ENCODE measurements at places on chromosomes 4 and X.
A peak's percentile ranks its signal among the peaks of the same experiment; 100 is the strongest.

DNA sequence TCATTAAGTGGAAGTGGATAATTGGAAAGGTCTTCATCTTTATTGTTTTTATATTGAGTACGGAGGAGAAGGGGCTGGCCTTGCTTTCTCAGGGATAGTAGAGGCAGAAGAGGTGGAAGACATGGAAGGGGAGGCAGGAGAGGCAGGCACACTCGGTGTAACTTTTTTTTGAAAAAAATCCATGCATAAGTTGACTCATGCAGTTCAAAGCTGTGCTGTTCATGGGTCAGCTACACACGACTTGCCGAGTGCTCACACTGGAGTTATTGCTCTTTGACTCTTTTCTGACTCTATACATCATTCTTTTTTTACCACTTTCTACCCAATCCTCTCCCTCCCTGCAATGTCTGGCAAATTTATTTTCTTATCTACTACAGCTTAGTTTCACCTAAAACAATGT lies 158.3 kb upstream of the AADAT start:
- no peak for DNase-seq

GRCh38 chrX:13000301-13000811 lies 25.4 kb downstream of the TMSB4X start:
- DNase-seq: no peak

- no peak for DNase-seq
These were observed 3.2 kb upstream of the XKRX start for GRCh38 chrX:100931925-100932285.

DNA sequence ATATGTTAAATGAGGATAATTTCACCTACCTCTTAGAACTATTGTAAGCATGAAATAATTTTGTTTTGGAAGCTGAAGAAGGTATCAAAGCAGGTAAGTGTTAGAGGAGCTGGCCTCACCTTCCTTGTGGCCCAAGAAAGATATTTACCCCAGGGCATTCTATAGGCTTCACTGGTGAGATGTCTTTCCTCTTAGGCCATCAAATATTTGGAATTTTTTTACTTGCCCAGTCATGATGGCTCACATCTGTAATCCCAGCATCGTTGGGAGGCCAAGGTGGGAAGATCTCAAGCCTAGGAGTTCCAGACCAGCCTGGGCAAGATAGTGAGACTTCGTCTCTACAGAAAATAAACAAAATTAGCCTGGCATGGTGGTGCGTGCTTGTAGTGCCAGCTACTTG lies 6.1 kb upstream of the SMS start:
- DNase-seq: no peak

GRCh38 chrX:19555683-19556082 lies 40.4 kb upstream of the MAP3K15 start:
- DNase-seq: no peak

DNA sequence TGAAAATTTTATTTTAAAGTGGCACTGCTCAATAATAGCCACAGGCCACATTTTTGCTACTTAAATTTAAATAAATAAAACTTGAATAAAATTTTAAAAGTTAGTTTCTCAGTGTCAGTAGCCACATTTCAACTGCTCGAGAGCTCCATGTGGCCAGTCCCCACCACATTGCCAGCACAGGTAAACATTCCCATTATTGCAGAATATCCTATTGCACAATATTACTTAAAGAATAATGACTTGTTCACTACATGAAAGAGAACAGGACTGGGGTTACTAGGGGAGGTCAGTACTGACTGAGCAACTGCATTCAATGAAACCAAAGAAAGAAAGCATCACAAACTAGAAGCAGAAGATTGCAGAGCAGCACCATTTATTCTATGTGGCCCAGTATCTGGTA lies 2201.6 kb upstream of the TENM3 start:
- DNase-seq: no peak

- DNase-seq: peak; percentile 51
These were observed 49.5 kb downstream of the STX18 start for GRCh38 chr4:4492161-4492847.

DNA sequence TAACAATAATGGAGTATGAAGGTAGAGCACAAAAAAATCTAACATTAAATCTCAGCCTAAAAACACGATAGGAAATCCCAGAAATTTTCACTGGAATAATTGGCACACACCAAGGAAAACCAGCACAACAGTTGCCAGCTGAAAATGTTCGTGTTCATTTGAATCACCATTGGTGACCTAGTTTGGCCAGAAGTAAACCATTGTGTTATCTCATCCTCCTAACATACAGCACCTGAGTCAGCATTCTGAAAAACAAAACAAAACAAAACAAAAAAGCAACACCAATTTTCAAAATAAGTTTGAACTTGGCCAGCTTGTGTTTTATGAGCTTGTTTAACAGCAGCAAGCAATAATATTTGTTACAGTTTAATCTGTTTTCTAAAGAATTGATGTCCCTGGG lies 41.1 kb downstream of the UCHL1 start:
- no peak for DNase-seq

DNA sequence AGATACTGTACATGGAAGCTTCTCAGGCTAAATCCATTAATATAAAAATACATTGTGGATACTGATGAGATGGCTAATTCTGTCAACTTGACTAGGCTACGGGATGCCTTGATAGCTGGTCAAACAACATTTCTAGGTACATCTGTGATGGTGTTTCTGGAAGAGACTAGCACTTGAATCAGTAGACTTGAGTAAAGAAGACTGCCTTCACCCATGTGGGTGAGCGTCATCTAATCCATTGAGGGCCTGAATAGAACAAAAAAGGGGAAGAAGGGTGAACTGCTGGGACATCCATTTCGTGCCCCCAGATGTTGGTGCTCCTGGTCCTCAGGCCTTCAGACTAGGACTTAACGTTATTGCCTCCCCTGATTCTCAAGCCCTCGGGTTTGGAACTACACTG lies 3.7 kb upstream of the SRP72 start:
- no peak for DNase-seq

DNA sequence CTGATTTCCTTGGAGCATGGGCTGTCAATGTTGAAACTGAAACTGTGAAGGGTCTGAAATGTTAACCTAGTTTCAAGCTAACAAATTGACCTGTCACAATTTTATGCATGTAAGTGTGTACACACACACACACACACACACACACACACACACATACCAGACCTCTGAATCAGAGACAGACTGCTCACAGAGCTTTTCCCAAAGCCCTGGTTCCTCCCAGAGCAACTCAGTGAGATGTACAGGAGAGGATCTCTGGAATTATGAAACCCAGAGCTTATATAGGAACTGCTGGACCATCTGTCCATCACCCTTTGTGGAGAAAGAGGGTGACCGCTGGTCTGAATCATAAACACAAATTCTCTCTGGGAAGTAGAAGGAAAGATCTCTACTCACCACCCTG lies 228.1 kb upstream of the PRPS2 start:
- DNase-seq: no peak

DNA sequence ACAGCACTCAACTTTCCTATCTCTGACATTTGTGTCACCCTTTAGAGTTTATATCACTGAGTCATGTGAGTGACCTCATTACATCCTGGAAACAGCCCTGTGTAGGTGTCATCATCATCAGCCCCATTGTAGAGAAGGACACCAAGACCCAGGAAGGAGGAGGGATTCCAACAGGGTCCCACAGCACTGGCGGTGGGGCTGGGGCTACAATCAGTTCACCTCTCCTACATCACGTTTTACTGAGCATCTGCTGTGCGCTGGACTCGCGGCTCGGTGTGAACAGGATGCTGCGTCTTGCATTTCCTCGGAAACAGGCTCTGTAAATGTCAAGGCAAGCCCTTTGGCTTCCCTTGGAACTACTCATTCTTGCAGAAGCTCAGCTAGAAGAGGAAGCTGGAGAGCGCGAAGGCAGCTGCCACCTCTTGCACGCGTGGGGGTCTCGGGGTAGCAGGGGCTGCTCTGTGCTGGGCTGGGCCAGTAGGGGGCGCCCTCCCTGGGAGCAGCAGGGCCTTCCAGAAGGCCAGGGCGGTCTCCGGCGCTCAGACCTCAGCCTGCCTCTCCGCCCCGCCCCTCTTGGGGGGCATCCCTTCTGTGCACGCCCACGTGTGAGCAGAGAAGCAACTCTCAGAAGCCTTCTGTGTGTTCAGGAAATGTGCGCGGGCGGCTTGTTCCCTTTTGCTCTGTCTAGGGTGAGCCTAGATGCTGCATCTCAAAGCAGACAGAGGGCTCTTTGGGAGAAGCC lies 29.0 kb downstream of the REELD1 start:
- peak; percentile 92 for DNase-seq

GRCh38 chrX:132218100-132218812 lies 991 bp downstream of the RAP2C start:
- DNase-seq: peak; percentile 86

DNA sequence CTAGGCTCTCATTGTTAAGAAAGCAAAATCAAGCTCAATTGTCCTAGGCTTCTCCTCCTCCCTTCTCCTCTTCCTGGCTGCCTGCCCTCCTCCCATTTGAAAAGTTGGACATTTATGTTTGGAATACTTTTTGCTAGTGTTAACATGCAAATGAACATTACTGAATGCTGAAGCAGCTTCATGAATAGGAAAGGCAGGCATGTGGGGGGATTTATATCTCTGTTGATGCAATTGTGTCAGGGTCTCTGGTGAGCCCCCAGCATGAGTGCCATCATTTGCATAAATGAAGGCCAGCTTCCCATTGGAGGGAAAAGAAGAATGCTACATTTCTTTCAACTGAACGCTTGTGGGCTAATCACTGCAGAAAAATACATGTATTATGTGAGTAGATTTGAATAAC lies 160.1 kb upstream of the NDST3 start:
- no peak for DNase-seq

DNA sequence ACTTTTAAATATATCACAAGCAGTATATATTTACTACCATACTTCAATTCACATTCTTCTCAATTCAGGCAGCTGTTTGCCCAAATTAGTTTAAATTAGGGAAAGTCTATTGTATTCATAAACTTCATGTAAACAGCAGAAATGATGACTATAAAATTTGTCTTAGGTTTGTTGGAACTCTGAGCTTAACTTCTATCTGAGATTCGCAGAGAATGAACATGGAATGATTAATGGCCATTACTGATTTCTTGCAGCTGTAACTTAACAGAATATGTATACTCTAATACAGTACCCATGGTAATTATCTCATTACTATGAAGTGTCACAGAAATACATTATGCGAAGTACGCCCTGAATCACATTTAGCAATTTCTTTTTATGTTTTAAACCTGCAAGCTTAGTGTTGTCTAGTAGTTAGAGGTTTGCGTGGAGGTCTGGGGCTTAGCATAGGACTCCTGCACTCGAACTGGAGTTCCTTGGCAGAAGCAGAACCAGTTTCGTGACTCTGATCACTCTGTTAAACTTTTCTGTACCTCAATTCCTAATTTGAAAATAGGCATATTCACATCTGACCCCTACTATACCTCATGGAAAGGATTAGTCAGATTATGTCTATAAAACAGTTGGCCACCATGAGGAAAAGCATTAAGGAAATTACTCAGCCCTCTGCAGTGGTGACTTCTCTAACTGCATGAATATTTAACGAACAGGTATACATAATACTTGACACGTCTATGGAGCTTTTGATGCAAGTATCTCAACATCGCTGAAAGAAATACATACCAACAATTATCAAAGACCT lies 243.2 kb downstream of the MGST2 start:
- no peak for DNase-seq

DNA sequence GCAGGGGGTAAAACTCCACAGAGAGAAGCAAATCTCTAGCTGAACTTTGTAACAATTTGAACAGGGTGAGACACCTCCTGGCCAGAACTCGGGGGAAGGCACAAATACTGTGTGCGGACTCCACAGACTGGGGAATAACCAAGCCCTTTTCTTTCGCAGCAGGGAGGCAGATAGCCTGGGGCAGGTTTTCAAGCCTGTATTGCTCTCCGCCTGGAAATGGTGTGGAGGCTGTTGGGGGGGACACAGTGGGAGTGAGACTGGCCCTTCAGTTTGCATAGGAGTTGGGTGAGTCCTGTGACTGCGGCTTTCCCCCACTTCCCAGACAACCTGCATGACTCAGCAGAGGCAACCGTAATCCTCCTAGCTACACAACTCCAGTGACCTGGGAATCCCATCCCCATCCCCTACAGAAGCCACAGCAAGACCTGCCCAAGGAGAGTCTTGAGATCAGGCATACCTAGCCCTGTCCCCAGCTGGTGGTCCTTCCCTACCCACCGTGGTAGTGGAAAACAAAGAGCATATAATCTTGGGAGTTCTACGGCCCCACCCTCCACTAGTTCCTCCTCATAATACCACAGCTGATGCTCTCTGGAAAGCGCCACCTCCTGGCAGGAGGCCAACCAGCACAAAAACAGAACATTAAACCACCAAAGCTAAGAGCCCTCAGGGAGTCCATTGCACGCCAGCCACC lies 12.9 kb upstream of the SMPX start:
- no peak for DNase-seq

- peak; percentile 41 for DNase-seq
These were observed 275.1 kb downstream of the GPM6A start for GRCh38 chr4:175536852-175537453.

- no peak for DNase-seq
These were observed 4.1 kb downstream of the POF1B start for GRCh38 chrX:85375333-85375738.

DNA sequence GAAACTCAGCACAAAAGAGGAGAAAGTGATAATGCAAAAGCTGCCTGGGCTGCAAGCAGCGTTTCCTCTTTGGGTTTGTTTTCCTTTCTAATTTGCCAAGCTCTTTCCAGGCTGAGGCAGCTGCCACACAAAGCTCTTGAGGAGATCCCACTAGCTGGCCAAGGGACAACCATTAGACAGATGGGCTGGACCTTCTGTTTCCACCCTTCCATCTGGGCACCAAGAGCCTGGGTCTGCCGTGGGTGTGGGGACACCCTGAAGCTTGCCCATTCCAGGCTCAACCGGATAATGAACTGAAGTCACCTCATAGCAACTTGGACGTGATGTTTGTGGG lies 194.6 kb upstream of the C1QTNF7 start:
- no peak for DNase-seq

DNA sequence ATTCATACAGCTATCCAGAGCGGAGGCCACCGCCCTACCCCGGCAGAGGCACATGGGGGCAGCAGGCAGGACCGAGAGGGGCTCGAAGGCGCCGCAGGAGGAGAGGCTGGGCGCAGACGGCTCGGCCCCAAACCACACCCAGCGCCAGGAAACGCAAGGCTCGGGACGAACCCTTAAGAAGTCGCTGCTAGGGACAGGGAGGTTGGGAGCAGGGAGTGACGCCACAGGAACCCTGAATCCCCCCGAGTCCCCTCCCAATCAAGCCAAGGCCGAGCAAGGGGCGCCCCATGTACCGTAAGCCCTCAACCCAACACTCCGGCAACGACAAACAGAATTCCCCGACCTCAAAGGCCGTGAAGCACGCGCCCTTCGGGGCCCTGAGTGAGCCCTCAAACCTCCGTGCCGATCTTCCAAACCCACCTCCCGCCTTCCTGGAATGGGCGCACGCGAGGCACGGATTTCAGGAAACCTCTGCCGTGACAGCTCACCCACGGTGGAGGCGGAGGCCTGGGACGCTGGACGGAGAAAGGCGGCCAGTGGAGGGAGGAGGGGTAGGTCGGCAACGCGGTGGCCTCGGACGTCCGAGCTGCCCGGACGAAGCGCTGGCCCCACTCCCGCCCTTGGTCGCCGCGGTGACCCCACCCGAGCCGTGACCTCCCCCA lies 1.8 kb downstream of the ZFYVE28 start:
- no peak for DNase-seq

GRCh38 chr4:74632634-74633033 lies 161.7 kb downstream of the BTC start:
- no peak for DNase-seq

Measured in GM13976 (cell line).